ENCODE measurements at places on chromosomes 4 and X.

DNA sequence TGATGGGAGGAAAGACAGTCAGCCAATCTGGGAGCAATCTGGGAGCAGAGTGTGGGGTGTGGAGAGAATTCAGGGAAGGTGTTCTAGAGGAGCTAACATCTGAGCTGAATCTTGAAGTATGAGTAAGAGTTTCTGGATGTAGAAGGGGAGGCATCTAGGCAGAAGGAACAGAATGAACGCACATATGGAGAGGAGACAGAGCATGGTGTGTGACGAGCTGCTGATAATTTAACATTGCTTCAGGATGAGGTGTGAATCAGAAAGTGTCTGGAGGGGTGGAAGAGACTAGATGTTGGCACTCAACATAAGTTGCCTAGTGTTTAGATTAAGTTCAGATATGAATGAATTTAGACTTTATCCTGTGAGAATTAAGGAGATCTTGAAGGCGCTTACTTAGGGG is 58.9 kb downstream of the CPE start:
- no peak for DNase-seq

DNA sequence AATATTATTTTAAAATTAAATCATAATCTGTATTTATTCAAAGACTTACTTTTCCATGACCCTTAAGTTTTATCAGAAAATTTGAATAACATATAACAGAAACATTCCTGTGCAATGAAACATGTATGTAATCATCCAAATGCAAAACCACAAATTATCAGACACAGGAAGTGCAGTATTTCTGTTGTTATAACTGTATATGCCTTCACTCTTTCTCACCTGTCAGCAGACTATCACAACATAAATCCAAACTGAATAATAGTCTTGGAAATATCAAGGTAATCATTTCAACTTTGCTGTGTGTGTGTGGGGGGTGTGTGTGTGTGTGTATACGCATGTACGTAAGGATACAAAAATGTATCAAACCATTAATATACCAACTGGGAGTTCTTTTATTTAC is 285.9 kb downstream of the SLC7A11 start:
- DNase-seq, result no peak

- DNase-seq, result no peak
These were observed 26.7 kb upstream of the SLC2A9 start for GRCh38 chr4:10047967-10048366.

DNA sequence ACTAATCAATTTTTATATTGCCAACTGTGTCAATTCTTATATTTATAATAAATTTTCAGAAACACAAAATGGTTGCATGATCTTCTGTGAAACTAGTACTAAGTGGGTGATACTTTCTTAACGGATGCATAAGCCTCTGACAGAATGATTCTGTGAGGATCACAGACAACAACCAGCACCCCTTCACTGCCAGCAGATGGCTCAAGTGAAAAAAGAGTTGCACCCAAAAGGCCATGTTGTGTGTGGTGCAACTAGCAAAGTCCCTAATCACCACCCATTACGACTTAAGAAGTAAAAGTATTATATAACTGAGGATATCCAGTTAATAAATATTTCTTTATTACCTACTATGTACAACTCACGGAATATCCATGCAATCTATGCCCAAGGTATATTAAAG is 334.0 kb downstream of the PCDH19 start:
- no peak for DNase-seq

- DNase-seq, result no peak
These were observed 126.4 kb upstream of the GATB start for GRCh38 chr4:151887031-151887815.

GRCh38 chr4:154998773-154999172 is 209.7 kb upstream of the NPY2R start:
- DNase-seq, result no peak

- DNase-seq, result no peak
These were observed 43.1 kb upstream of the BCOR start for GRCh38 chrX:40140706-40141499.

DNA sequence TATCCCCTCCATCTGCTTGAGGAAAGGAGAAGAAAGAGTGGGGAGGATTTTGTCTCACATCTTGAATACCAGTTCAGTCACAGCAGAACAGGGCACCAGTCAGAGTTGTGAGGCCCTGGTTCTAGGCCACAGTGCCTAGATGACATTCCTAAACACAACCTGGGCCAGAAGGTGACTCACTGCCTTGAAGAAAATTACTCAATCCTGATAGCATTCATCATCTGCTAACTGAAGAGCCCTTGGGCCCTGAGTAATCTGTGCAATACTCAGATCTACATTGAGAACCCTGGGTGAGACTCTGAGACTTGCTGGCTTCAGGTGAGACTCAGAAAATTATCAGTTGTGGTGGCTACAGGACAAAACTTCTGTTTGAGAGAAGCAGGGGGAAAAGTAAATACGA is 20.5 kb upstream of the PRR32 start:
- no peak for DNase-seq

DNA sequence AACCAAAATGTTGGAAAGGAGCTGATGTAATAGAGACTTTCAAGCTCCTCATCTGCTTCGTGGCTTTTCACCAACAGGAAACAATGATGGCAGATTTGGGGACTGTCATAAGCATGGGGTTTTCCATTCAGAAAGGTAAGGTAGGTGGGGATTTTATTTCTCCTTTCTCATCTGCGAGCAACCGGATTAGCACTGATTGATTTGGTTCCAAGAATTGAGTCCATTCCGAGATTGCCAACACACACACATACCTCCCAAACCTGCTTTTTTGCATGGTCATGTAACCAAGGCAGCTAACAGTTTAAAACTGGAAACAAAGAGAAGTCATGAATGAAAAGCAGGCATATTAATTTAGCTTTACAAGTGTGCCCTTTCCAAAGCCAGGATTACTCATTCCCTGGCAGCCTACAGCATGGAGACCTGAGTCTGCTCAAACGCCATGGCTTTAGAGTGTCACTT is 63.0 kb upstream of the LNX1 start:
- no peak for DNase-seq

- DNase-seq, result no peak
These were observed at the start of gene MAGEB1 for GRCh38 chrX:30246769-30247489. TSS of gene MAGEB1 (plus strand) at chrX:30247146. CDS start at chrX:30250494, 3,348 bp downstream.

GRCh38 chrX:9656871-9657270 is 108.8 kb downstream of the GPR143 start:
- no peak for DNase-seq

DNA sequence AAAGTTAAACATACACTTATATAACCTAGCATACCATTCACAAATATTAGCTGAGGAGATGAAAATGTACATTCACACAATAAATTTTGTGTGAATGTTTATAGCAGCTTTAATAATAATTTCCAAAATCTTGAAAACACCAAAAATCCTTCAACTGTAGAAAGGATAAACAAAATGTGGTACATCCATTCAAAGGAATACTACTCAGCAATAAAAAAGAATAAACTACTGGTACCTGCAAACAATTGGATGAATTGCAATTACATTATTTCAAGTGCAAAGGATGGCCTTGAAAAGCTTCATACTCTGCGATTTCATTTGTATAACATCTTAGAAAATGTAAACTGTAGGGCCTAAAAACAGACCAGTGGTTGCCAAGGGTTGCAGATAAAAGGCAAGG is 11.7 kb upstream of the RPS6KA6 start:
- DNase-seq, result no peak

DNA sequence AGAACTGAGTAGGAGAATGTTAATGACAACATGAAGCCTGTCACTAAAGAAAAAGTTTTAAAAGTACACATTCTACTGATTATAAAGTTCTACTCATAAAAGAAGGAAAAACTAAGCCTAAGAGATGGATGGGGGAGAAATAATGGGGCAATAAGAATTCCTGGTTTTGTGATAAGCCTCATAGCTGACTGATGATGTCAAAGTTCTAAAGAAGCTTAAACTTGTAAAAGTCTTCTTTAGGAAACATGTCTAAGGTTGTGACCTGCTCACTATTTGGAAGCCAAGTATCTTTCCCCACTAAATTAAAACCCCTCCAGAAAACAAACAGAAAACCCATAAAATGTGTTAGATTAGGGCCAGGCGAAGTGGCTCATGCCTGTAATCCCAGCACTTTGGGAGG is 232.9 kb upstream of the GIMD1 start:
- no peak for DNase-seq

- no peak for DNase-seq
These were observed 7.4 kb downstream of the CTBP1 start for GRCh38 chr4:1241466-1241935.

DNA sequence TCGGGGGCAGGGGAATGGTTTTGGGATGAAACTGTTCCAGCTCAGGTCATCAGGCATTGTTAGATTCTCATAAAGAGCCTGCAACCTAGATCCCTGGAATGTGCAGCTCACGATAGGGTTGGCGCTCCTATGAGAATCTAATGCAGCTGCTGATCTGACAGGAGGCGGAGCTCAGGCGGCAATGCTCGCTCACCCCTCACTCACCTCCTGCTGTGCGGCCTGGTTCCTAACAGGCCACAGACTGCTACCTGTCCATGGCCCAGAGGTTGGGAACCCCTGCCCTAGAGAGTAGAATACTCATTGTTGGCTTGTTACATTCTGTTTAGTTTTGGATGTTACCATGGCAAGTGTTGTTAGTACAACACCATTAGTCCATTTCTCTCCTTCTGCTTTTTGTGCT is 40.8 kb upstream of the STX18 start:
- no peak for DNase-seq

DNA sequence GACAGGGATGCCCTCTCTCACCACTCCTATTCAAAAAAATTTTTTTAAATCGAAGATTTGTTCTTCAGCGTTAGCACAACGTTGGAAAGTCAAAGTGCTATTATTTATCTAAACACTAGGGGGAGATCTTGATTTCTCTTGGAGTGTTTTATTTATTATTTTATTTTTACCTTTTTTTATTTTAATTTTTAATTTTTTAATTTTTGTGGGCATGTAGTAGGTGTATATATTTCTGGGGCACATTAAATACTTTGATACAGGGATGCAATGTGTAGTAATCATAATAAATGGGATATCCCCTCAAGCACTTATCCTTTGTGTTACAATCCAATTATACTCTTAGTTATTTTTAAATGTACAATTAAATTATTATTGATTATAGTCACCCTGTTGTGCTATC is 37.4 kb upstream of the SLC10A4 start:
- no peak for DNase-seq

GRCh38 chrX:119990556-119991004 is 47.0 kb upstream of the NKAP start:
- no peak for DNase-seq

GRCh38 chr4:88859191-88859812 is 161.7 kb upstream of the NAP1L5 start:
- no peak for DNase-seq

DNA sequence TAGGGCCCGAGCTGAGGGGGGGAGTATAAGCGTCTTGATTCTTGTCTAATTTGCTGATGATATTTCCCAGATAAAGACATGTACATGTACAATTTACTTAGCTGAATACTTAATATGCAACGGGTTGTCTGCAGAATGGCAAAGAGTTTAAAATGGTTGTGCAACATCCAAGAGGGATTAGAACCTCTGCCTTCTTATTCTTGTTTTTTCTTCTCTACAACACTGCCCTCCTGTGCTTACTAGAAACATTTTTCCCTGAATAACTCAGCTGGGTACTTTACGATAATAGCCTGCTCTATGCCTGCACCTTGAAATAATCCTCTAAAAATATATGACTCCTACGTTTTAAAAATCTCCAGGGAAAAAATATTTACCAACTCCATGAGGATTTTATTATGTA is 41.8 kb downstream of the INTS12 start:
- DNase-seq, result no peak

DNA sequence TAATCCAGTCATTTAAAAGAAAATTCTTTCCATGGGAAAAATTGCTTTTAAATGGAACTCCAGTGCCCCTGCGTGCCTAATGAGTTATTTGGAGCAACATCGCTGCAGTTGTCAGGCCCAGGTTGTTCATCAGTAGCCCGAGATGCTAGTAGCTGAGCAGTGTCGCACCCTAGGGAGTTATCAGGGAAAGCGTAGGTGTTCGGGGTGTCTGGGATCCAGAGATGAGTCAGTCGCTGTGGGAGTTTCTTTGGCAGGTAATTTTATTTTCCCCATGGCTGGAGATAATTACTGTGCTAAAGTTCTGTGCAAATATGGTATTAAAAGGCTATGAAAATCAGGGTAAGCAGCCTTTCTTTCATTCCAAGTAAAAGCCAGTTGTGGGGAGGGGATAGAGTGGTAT is 49.4 kb downstream of the ANXA3 start:
- DNase-seq, result no peak

GRCh38 chr4:127410201-127410600 is 222.6 kb upstream of the INTU start:
- DNase-seq, result no peak

GRCh38 chr4:168832763-168833575 is 177.1 kb downstream of the CBR4 start:
- DNase-seq, result no peak

DNA sequence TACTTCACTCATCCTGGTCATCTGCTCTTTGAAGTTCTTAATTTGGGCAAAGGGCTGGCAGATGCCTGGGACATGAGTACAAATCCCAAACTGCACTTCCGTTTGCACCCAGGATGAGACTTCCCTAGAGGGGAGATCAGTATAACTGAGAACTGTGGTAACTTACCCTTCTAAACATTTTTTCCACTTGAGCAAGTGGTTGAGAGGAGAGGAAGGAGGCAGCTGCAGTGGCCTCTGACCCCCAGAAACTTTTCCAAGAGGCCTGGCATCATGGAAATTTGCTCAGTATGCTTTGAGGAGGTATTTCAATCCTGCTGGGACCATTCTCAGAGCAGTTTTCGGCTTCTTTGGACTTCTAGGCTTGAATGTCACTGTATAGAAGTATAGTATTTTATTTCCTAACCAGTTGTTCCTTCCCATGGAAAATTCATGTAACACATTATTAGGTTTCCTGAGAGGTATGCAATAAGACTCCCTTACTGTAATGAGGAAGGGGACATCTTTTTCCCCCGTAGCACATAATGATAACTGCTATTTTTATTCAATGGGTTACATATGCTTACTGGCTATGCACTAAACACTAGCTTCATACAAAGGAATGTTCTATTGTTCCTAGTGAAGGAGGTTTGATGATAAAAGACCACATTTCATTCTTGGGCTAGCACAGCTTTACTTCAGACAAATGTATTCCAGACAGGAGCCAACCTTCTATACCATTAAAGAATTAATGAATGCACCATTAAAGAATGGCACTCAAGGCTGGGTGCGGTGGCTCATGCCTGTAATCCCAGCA is 129.3 kb downstream of the SHROOM3 start:
- DNase-seq, result no peak

DNA sequence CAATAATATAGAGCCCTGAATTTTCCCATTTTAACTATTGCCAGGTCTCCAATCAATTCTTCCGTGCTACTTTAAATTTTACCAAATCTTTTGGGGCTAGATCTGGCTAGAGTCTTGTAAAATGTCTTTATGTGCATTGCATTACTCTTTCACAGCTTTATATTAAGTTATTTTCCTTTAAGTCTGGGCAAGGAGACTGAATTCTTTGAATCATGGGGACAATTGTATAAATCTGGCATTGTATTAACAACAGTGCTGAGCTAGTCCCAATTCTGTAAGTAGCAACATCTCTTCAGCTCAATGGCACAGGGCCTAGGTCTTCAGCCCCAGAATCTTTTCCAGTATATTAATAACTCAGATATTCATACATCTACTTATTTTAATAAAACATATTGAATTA is 1080.4 kb upstream of the INTU start:
- DNase-seq, result no peak
